ENCODE measurements at places on chromosomes 2 and 18. TPM values are rescaled to one million over a fixed set of nuclear protein-coding genes. Genes with fewer than 3 reads are reported as not detected.
A peak's percentile ranks its signal among the peaks of the same experiment; 100 is the strongest.

- DNase-seq, result no peak
Measured at GRCh38 chr2:68589963-68590362, 53.4 kb upstream of the PROKR1 start.

Gene CLIP4
- polyA plus RNA-seq, result 9.7 TPM

DNA sequence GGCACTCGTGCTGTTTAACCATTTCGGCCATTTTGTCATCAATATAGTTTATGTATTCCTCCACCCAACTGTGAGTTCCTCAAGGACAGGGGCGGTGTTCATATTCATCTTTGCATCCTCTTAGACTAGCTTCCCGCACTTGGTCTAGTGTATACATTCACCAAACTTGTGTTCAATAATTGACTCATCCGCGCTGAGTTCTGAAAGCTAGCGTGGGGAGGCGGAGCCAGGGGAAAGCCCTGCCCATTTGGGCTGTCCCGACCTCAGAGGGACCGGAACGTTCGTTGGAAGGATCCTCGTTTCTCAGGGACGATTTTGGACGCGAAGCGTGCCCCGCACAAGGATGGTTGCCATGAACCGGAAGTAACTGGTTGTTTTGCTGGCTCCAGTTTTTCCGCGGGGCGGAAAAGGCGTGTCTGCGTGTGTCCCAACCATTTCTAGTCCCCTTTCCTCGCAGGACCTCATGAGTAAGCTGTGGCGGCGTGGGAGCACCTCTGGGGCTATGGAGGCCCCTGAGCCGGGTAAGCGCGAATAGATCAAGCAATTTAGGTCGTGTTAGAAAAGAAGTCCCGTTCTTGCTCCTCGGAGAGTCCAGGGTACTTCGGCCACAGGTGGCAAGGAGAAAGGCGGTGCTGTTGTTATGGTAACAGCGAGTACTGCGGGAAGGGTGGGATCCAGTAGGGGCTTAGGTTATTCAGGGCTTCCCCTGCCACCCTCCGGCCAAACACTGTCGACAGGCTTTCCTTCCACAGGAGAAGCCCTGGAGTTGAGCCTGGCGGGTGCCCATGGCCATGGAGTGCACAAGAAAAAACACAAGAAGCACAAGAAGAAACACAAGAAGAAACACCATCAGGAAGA lies at the start of gene INO80B:
TSS of gene INO80B (plus strand) at position 434 of the 858 bp plus-strand sequence. CDS start at position 464, 30 bp downstream.
- peak; percentile 98 for DNase-seq

GRCh38 chr18:12336887-12337286 lies 28.8 kb downstream of the TUBB6 start:
- no peak for DNase-seq

Gene EPB41L3
- 30.1 TPM for polyA plus RNA-seq
